ENCODE measurements at places on chromosomes 11 and 22.

DNA sequence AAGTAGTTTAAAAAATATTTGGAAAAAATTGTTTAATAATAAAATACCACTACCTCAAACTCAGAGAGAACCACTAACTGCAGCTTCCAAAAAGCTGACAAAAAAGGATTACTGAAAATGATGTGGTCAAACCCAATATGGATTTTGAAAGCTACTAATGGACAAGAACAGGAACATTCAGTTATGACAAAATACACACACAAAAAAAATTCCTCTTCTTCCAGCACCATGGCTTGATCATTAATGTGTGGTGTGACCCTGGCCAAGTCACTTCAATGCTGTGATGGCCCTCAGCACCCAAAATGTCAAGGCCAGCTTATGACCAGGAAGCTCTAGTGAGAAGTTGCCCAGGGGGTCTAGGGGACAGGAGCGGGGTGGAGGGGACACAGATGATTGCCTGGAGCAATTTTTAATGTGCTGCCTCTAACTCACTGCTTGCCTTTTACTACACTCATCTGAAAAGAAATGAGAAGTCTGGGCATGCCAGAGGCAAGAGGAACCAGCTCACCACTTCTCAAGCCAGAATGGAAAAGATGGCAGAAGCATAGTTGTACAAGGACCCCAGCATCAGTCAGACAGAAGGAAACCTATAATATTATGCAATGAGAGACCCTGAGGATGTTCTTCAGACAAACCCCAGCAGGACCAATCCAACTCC is 2.2 kb downstream of the SMCO4 start:
- DNase-seq, result no peak

GRCh38 chr22:22118987-22119386 is 125.6 kb upstream of the VPREB1 start:
- no peak for DNase-seq

- no peak for DNase-seq
Observed at GRCh38 chr11:36034551-36035331, 90.9 kb downstream of the LDLRAD3 start.

GRCh38 chr11:103794262-103794661 is 242.2 kb upstream of the DDI1 start:
- DNase-seq, result no peak

GRCh38 chr11:87083029-87083428 is 45.3 kb downstream of the TMEM135 start:
- DNase-seq, result no peak

Measured in spinal cord (tissue), 10 donors.